ENCODE measurements at places on chromosomes 2 and 18.

DNA sequence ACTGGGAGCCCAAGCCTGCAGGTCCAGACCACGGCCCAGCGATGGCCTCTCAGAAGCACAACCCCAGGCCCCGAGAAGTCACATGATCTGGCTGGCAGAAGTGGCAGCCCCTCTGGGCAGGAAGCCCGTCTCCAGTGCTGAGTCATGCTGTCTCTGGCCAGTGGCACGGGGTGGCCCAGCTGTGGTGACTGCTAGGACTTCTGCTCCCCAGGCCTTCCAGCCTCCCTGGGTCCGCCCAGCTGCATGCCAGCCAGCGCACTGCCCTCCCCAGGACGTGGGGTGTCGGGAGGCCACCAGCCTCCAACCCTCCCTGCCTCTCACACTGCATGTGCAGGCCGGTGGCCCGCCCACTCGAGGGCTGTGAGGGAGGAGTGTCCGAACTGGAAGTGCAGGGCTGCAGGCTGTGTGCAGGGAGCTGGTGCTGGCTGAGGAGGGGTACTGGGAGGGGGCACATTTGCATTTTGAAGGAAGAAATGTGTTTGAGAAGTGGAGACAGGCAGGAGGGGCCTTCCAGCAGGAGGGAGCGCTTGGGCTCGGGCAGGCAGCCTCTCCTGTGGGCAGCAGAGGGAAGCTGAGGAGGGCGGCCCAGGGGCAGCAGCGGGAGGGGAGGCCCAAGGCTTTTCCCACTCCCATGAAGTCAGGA, 17.0 kb upstream of the HPCAL1 start:
- peak; percentile 27 for DNase-seq

- no peak for DNase-seq
These were observed 61.6 kb downstream of the COL6A3 start for GRCh38 chr2:237352279-237352845.

DNA sequence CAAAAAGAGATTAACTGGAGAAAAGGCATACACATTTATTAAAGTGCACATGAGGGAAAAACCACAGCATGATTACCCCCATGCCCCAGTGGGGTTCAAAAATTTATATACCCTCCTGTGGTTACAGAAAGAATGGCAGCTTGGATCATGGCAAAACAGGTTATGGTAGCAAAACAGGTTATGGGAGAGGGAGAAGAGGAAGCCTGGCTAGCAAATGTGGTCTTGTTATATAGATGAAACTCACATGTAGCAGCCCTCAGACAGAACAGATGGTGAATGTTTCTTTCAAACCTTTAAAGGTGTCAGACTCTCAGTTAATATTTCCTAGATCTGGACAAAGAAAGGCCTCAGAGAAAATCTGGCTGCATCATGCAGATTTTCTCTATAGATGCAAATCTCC, 178.2 kb upstream of the ZC3H15 start:
- DNase-seq, result no peak

- no peak for DNase-seq
These were observed 72.4 kb upstream of the KIF5C start for GRCh38 chr2:148802448-148803220.

- DNase-seq, result no peak
These were observed 87.6 kb downstream of the FAM228A start for GRCh38 chr2:24262421-24262970.

- DNase-seq, result no peak
These were observed 64.0 kb downstream of the PMS1 start for GRCh38 chr2:189848276-189848675.
